Activated gamma-delta T cell treated with anti-CD3 and anti-CD28 coated beads, Interleukin-2, amount 50 U/mL, for 16 hours (primary cell): ENCODE measurements at places on chromosomes 13 and 19.

DNA sequence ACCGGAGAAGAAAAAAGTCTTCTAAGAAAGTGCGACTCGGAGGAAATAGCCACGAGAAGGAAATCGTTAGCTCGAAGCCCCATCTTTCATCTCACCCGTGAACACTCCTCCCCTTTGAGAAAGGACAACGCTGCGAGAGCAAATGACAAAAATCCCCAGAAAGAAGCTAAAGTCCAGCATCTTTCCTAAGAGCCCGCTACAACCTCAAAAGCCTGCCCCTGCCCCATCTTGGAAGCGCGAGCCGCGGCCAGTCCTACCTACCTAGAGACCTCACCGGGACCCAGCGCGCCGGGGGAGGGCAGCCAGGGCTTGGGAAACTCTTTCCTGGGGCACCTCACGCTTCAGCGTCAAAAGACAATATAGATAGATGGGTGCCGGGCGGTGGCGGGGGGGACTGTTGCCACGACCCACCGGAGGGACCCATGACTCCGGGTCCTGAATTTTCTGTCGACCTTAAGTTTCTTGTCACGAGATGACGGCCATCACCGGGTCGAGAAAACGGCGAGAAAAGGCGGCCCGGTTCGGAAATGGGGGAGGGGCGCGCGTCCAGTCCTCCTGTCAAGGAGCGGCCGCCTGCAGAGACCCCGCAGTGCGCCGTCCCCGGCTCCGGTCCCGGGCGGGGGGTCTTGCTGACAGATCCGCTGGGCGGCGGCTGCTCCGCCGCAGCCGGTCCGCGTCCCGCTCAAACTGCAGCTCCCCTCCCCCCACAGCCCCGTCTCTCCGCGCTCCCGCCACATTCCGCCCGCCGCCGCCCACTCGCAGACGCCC lies 65.9 kb downstream of the KCNRG start:
- DNase-seq = peak; percentile 26

- DNase-seq = no peak
Measured at GRCh38 chr19:22052644-22053013, 345 bp downstream of the ZNF257 start.

GRCh38 chr13:50509167-50509566 lies 334.3 kb downstream of the DLEU7 start:
- DNase-seq = no peak

- no peak for DNase-seq
Measured at GRCh38 chr13:111396457-111396856, 76.0 kb downstream of the TEX29 start.

- DNase-seq = no peak
Measured at GRCh38 chr19:55546822-55547614, 1.7 kb upstream of the SBK3 start.

DNA sequence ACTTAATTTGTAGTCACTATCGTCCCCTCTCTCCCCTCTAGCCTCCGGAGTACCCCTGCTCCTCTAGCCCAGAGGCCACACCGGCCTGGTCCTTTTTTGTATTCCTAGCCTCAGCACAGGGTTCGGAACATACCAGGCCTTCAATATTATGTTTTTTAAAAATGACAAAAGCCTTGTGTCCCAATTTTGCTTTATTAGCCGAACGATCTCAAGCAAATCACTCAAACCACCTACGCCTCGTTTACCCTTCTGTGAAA lies 463 bp upstream of the POMP start:
- DNase-seq = no peak

DNA sequence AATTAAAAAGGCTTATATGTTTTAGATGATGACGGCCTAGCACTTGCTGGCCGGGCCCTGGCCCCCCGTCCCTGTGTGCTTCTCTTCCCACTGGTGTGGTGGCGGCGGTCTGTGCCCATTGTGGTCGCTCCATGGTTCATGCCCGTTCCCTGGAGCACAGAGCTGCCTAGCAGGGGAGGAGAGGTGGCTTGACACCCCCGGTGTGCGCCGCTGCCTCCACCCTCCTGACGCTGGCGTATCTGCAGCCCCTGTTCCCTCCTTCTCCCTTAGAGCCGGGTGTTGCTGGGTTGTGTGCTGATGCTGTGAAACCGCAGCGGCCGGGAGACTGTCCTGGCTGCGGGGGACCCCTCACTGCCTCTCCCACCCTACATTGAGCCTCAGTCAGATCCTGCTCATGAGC lies 29.1 kb downstream of the DOT1L start:
- no peak for DNase-seq
